ENCODE measurements at places on chromosomes 11 and 22.

- DNase-seq: no peak
Measured at GRCh38 chr11:95035316-95035715, 10.3 kb downstream of the KDM4E start.

DNA sequence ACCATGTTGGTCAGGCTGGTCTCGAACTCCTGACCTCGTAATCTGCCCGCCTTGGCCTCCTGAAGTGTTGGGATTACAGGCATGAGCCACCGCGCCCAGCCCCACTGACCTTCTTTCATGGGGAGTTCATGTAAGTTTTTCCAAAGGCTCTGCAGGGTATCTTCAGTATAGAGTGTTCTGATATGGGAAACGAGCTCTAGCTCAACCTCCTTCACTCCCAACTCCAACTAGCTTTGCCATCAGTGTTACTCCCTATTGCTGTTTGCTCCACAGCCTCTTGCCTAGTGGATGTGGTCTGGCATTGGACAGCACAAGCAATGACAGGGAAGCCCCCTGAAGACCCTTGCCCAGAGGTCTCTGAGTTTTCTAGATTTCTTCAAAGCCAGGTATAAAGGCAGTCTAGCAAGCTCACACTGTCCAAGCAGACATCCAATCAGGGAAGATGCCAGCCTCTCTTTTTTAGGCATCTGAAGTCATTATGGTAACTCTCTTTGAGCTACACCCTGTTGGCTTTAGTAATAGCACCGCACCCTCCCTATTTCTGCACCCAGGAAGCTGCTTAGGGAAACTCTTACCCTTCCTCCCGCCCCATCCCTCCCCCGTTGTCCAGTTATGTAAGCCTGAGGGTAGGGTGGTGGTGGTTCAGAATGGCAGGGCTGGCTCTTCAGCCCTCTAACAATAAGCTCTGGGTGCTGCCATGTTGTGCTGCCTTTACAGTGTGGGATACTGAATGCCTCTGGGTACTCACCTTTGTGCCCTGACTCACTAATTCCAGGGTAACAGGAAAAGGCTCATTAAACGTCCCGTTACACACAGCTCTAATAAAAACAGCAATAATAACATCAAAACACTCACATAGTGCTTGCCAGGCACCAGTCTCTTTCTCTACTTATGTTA lies 41.4 kb upstream of the CLDN5 start:
- DNase-seq: no peak

- DNase-seq: no peak
Measured at GRCh38 chr11:119218141-119218878, 12.2 kb downstream of the CBL start.

GRCh38 chr22:26609287-26609686 lies 8.5 kb downstream of the CRYBB1 start:
- DNase-seq: no peak
